ENCODE measurements at places on chromosomes 3 and 15.

DNA sequence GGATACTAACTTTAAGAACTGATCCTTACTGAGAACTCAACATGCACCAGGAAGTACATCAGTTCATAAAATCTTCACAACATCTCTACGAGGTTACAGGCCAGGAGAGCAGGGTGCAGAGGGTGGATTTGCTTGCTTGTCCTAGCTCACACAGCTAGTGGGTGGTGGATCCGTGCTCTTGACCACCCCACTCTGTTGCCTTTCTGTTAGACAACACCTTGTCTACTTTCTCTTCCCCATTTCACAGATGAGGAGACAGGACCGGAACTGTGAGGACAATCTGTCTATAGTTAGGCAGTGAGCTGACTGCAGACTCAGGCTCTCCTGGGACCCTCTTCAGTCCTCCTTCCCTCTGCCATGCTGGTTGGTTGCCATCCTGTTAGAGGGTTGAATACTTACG, 221.7 kb upstream of the TLE3 start:
- no peak for DNase-seq

GRCh38 chr3:49864505-49864904, 5.2 kb downstream of the CAMKV start:
- DNase-seq = no peak

DNA sequence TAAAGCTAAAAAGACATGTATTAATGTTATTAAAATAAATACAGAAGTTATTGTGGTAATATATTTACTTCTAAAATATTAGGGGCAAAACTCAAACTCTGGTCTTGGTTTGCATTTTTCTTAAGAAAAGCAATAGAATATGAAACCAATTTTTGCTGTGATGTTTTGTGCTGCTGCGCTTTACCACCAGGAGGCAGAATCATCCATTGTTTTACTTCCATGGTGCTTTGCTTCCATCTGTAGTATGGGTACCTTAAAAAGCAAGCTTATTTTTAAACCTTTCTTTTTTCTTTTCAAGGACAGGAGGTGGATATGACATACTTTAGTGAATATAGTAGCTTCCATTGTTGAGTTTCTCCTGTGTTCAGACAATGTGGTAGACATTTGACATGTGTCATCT, 46.6 kb upstream of the MRPL3 start:
- no peak for DNase-seq

- no peak for DNase-seq
Measured at GRCh38 chr3:119469418-119470189, 841 bp downstream of the POGLUT1 start.

GRCh38 chr15:42332331-42332730, 27.0 kb upstream of the CAPN3 start:
- no peak for DNase-seq

GRCh38 chr15:90864507-90864906, 3.9 kb upstream of the FURIN start:
- DNase-seq = no peak
